ENCODE measurements at places on chromosomes 11 and 22. TPM values are rescaled to one million over a fixed set of nuclear protein-coding genes. Genes with fewer than 3 reads are reported as not detected.
A peak's percentile ranks its signal among the peaks of the same experiment; 100 is the strongest.

DNA sequence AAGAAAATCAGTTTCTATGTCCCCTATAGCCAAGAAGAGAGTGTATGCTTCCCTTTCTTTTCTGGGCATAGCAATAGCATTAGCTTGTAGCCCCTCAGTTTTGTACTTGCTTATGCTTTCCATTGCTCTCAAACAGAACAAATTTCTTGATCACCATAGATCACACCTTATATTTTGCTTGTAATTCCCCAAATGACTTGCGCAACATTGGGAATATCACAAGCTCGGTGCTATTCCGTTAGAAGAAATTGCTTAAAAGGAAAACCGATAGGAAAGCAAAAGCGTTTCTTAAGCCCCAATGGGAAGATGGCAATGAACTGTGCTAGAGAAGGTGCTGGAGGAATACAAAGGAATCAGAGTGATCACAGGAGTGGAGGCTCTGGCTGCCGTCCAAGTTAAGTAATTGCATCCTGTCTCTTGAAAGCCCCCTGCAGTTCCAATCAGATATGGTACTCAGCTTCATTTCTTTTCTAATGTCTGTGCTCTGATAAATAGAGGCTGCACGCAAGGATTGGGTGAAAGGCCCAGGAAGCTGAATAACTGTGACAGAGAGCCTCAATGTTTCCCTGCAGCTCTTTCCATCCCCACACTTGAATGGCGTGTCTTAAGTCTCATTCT is 182.1 kb upstream of the KIRREL3 start:
- H3K4me3 ChIP-seq = no peak overlapping the region
- H3K36me3 ChIP-seq = no peaks in the 10 kb centered on the region
- no peak for DNase-seq
- H3K4me1 ChIP-seq = no peaks in the 10 kb centered on the region

GRCh38 chr22:50505776-50506610 is 1.5 kb downstream of the LMF2 start:
- no peaks in the 10 kb centered on the region for H3K36me3 ChIP-seq
- H3K27me3 ChIP-seq = no peaks in the 10 kb centered on the region
- DNase-seq = peak; percentile 65
- H3K4me1 ChIP-seq = peaks cover 38% of the 10 kb centered on the region
- peak overlapping the region; percentile 86 for H3K27ac ChIP-seq

- no peaks in the 10 kb centered on the region for H3K36me3 ChIP-seq
- no peak for DNase-seq
- H3K4me3 ChIP-seq = no peak overlapping the region
- peak overlapping the region; percentile 72 for H3K27ac ChIP-seq
Measured at GRCh38 chr22:22720201-22720723, 75.8 kb downstream of the GGTLC2 start.

DNA sequence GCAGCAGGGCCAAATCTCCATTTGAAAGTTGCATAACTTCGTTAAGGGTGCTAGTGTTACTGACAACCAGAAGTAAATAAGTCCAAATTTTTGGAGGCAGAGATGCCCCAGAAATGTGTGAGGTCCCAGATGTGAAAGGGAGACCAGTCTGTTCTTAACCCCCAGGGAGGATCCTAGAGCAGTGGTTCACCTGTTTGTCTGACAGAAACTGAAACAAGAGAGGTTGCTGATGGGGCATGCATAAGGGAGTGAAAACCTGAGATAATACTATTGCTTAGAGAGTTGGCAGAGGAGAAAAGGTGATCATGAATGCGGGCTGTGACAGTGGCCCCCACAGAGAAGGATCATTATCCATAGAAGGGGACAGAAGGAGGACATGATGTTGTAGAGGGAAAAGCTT is 3.8 kb downstream of the CBLIF start:
- no peak for DNase-seq
- no peaks in the 10 kb centered on the region for H3K27me3 ChIP-seq
- no peak overlapping the region for H3K4me3 ChIP-seq
- no peaks in the 10 kb centered on the region for H3K36me3 ChIP-seq
- no peak overlapping the region for H3K27ac ChIP-seq

DNA sequence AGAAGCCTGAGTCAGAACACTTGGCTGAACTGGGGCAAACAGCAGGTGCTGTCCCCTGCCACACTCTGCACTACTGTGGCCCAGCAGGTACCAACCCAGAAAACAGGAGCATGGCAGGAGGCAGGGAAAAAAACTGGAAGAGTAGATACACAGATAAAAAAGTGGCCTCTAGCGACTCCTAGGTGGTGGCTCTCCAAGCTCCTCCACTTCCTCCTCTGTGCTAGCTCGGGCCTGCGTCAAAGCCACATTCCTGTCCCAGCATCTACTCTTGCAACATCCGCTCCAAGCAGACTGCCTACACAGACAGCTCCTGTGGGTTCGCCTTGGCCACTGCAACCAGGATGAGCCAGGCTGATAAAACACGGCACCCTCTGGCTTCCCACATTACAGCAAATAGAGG is 6.9 kb downstream of the OR8B12 start:
- no peaks in the 10 kb centered on the region for H3K36me3 ChIP-seq
- DNase-seq = peak; percentile 22
- no peaks in the 10 kb centered on the region for H3K4me1 ChIP-seq
- H3K27me3 ChIP-seq = no peaks in the 10 kb centered on the region

DNA sequence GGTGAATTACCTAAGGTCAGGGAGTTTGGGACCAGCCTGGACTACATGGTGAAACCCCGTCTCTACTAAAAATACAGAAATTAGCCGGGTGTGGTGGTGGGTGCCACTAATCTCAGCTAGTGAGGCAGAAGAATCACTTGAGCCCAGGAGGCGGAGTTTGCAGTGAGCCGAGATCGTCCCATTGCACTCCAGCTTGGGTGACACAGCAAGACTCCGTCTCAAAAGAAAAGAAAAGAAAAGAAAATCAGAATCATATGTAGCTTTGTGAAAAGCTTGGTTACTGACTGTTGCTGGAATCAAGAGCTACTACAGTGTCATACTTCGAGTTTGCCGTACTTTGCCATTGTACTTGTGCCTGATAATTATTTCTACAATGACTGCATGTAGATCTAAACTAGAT is 4.2 kb upstream of the TMEM135 start:
- DNase-seq = no peak
- H3K4me1 ChIP-seq = peaks cover 13% of the 10 kb centered on the region
- no peaks in the 10 kb centered on the region for H3K36me3 ChIP-seq
- H3K27ac ChIP-seq = no peak overlapping the region
- no peak overlapping the region for H3K4me3 ChIP-seq

DNA sequence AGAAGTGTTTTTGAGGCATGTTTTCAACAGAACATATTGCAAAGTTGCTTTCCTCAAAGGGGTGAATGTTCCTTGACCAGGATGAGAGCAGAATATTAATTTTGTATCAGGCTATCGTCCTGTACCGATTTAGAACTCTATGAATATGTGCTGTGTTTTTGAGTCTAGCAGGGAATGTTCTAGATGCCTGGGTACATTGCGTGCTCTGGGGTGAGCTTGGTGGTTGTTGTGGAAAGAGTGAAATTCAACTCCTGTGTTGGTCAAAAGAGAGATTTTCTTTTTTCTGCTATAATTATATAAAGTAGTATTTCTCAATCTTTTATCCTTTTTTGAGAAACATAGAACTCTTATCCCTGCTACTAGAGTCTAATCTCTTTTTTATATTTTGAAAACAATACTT is 51.2 kb upstream of the OR4B1 start:
- H3K27me3 ChIP-seq = no peaks in the 10 kb centered on the region
- no peak overlapping the region for H3K27ac ChIP-seq
- no peaks in the 10 kb centered on the region for H3K36me3 ChIP-seq
- H3K4me1 ChIP-seq = no peaks in the 10 kb centered on the region
- H3K4me3 ChIP-seq = no peak overlapping the region

DNA sequence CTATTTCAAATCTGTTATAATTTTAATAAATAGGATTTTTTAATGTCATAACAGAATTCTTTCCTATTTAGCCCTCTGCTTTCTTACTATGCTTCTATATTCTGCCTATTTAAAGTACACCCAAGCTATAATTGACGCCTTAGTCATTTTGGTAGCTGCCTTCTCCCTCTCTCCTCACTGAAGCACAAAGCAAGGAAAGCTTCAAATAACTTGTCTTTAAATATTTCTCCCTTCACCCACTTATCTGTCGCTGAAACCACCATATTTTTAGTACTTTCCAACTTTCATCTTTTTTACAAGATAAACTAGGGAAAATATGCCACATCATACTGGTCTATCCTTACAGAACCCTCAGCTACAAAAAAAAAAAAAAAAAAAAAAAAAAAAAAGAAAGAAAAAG is 127.9 kb downstream of the ENTHD1 start:
- H3K36me3 ChIP-seq = no peaks in the 10 kb centered on the region
- no peaks in the 10 kb centered on the region for H3K4me1 ChIP-seq
- no peak overlapping the region for H3K4me3 ChIP-seq
- no peaks in the 10 kb centered on the region for H3K27me3 ChIP-seq
- DNase-seq = no peak

- H3K27ac ChIP-seq = no peak overlapping the region
- no peak overlapping the region for H3K4me3 ChIP-seq
- H3K4me1 ChIP-seq = peaks cover 24% of the 10 kb centered on the region
- no peak for DNase-seq
Measured at GRCh38 chr22:38952281-38952993, 5.0 kb upstream of the APOBEC3A start.

GRCh38 chr22:42994917-42995562 is 19.9 kb downstream of the PACSIN2 start:
- H3K4me3 ChIP-seq = no peak overlapping the region
- peaks cover 94% of the 10 kb centered on the region for H3K4me1 ChIP-seq
- peak overlapping the region; percentile 96 for H3K27ac ChIP-seq
- H3K27me3 ChIP-seq = no peaks in the 10 kb centered on the region
- H3K36me3 ChIP-seq = no peaks in the 10 kb centered on the region
- peak; percentile 94 for DNase-seq

DNA sequence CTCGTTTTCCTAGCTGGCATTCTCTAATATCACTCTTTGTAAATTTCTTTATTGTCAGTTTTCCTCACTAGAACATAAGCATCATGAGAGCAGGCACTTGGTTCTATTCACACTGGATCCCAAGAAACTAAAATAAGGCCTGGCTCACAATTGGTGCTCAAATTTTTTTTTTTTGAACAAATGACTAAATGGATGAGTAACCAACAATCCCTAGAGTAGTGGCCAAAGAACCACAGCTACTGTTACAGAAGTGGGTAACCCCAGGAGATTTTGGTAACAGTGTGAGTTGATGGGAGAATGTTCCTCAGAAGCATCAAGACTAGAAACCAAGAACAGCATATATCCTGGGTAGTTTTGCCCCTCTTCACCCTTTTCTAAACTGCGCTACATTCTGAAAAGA is 572.6 kb downstream of the INSC start:
- H3K4me3 ChIP-seq = no peak overlapping the region
- no peak for DNase-seq
- no peaks in the 10 kb centered on the region for H3K27me3 ChIP-seq

DNA sequence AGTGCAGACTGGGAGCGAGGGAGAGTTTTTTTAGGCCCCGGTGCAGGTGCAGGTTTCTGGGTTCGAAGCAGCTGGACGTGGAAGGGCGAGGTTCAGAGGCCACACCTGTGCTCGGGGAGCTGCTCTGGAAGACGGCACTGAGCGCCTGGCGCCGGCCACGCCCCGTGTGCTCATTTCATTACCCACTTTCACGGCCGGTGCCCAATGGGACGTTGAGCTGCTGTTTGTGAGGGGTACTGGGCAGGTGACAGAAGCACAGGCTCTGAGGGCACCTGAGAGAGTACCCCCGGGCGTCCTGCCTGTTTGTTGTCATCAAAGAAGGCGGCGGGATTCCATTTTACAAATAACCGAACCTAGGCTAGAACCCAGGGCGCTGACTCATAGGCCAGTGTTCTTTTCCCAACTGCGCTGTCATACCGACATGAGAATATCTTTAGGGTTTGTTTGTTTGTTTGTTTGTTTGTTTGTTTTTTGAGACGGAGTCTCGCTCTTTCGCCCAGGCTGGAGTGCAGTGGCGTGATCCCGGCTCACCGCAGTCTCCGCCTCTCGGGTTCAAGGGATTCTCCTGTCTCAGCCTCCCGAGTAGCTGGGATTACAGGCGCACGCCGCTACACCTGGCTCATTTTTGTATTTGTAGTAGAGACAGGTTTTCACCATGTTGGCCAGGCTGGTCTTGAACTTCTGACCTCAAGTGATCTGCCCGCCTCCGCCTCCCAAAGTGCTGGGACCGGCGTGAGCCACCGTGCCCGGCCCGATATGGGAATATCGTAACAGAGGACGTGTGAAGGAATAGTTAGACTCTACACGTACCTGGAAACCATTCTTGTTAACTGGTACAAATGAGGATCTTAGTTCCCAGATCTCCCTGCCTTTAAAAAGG is 16.6 kb upstream of the SPTBN2 start:
- peak; percentile 34 for DNase-seq
- H3K36me3 ChIP-seq = no peaks in the 10 kb centered on the region
- H3K27me3 ChIP-seq = no peaks in the 10 kb centered on the region
- H3K27ac ChIP-seq = no peak overlapping the region

DNA sequence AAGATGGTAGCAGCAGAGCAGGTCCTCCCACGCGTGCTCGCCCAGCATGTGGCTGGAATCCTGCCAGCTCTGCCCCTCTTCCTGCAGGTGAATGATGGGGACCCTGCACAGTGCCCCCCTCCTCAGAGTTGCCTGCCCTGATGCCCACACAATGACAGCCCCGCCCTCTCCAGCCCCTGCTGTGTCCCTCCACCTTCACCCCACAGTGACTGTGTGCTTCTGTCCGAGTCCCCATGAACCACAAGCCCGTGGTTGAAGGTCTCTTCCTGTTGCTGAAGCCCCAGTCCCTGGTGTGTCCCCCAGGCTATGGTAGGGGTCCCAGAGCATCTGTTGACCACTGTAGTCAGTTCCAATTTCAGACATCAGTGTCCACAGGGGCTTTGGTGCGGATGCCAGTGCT is 71.0 kb downstream of the BRD1 start:
- H3K36me3 ChIP-seq = no peaks in the 10 kb centered on the region
- no peak overlapping the region for H3K27ac ChIP-seq
- H3K4me1 ChIP-seq = no peaks in the 10 kb centered on the region
- no peak overlapping the region for H3K4me3 ChIP-seq
- no peak for DNase-seq

DNA sequence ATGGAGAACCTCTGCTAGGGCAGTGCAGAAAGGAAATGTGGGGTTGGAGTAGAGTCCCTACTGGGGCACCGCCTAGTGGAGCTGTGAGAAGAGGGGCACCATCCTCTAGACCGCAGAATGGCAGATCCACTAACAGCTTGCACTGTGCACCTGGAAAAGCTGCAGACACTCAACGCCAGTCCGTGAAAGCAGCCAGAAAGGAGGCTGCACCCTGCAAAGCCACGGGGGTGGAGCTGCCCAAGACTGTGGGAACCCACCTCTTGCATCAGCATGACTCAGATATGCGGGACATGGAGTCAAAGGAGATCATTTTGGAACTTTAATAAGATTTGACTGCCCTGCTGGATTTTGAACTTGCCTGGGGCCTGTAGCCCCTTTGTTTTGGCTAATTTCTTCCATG is 8.7 kb downstream of the TSKU start:
- H3K36me3 ChIP-seq = no peaks in the 10 kb centered on the region
- no peak overlapping the region for H3K27ac ChIP-seq
- no peak overlapping the region for H3K4me3 ChIP-seq
- H3K27me3 ChIP-seq = no peaks in the 10 kb centered on the region
- peaks cover 51% of the 10 kb centered on the region for H3K4me1 ChIP-seq

- H3K4me1 ChIP-seq = no peaks in the 10 kb centered on the region
- no peaks in the 10 kb centered on the region for H3K27me3 ChIP-seq
- no peaks in the 10 kb centered on the region for H3K36me3 ChIP-seq
- DNase-seq = no peak
- no peak overlapping the region for H3K27ac ChIP-seq
Measured at GRCh38 chr11:88252208-88252607, 77.0 kb upstream of the RAB38 start.

GRCh38 chr11:9184516-9184915 is 80.6 kb downstream of the DENND5A start:
- no peak overlapping the region for H3K27ac ChIP-seq
- no peak for DNase-seq
- no peaks in the 10 kb centered on the region for H3K36me3 ChIP-seq
- H3K4me1 ChIP-seq = no peaks in the 10 kb centered on the region
- no peaks in the 10 kb centered on the region for H3K27me3 ChIP-seq
- no peak overlapping the region for H3K4me3 ChIP-seq

The CRELD2 gene
- total RNA-seq = 73.9 TPM

The KRTAP5-7 gene
- total RNA-seq = not detected

The TANGO2 gene
- total RNA-seq = 19.7 TPM

The LGALS12 gene
- 0.78 TPM for total RNA-seq
